ENCODE measurements at places on chromosomes 1 and 21.

DNA sequence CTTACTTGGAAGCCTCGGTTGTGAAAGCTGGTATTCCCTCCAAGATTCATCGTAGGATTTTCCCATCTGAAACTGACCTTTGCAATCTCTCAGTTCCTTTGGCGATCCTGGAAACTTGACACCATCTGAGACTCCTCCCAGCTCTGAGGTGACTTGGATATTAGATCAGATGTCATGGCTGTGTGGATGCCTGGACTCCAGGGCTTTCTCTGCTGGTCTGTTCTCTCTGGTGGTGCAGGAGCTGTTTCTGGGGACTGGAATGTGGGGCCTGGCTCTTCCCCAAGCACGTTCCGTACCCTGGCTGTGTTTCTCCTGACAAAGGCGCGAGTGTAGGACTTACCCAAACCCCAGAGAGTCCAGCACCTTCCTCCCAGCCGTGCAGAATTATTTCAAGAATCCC, 252.2 kb downstream of the RPS6KC1 start:
- DNase-seq: no peak

- DNase-seq: no peak
Observed at GRCh38 chr1:98267423-98267822, 346.6 kb upstream of the DPYD start.

- no peak for DNase-seq
Observed at GRCh38 chr1:36206323-36206858, 17.9 kb upstream of the THRAP3 start.

GRCh38 chr1:202752774-202753173, 42.5 kb upstream of the SYT2 start:
- no peak for DNase-seq

DNA sequence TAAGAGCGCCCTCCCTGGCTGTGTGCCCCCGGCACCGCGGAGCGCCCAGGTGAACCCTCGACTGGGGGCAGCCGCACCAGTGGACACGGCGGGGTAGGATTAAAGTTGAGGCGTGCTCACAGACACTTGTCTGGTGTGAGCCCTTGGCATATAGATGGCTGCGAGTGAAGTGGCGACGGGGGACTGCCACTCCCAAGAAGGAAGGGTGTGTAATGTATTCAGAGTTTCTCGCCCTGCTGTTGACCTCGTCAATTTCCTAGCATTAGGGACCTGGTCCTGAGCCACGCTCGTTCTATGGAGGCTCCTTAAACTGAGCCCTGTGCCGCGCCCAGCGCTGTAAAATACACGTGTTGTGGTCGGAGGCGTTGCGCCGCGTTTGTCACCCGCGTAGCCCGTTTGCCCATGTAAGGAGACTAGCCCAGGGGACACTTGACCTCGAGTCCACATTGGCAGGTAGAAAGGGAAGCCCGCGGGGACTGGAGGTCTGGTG, 554 bp downstream of the EVA1C start:
- no peak for DNase-seq

GRCh38 chr1:241825581-241825980, 22.4 kb upstream of the EXO1 start:
- DNase-seq: no peak

GRCh38 chr1:211630236-211631081, 45.0 kb downstream of the NEK2 start:
- no peak for DNase-seq

GRCh38 chr1:230753586-230754251, 6.5 kb downstream of the CAPN9 start:
- DNase-seq: no peak

DNA sequence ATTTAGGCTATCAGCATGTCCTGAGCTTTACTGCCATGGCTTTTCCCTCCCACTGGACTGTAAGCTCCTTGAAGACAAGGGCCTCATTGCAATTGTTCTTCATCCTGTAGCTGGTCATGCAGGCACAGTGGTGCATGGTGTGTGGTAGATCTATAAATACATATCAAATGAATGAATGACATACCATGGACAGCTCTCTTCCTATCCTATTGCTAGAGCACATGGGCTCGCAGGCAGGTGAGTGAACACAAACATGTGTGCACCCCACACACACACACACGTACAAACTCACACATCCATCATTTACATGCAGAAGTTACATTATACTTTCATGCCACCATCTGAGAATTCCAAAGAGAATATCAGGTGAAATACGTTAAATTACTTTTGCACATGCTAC, 172.9 kb upstream of the RUNX1 start:
- DNase-seq: no peak

DNA sequence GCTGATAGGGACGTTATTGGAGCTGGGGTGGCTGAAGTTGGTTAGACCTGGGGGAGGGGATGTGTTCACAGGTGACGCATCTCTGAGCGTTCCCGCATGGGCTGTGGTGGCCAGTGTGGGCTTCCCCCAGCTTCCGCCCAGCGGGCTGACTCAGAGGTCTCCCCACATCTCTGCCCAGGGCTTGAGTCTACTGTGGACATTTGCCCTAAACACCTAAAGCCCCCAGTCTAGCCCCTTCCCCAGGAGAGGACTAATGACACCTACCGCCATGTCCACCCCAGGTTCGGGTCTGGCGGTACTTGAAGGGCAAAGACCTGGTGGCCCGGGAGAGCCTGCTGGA, 2.0 kb downstream of the AGRN start:
- DNase-seq: no peak

DNA sequence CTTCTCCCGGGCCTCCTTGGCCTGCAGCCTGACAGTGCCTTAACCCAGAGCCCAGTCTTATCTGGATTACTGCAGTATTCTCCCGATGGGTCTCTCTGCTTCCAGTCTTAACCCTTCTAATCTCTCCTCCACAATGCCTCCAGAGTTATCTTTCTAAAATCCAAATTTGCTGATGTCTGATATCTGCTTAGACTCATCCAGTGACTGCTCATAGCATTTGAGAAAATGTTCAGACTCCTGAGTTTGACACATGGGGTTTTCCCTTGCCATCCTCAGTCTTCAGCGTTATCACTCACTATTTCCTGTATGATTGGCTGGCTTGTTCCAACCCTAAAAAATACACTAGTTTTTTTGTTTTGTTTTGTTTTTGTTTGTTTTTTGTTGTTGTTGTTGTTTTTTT, 102.0 kb downstream of the FMN2 start:
- DNase-seq: no peak
